Activated CD4-positive, alpha-beta T cell treated with anti-CD3 and anti-CD28 coated beads for 1 hour (primary cell): ENCODE measurements at places on chromosomes 2 and 18.

DNA sequence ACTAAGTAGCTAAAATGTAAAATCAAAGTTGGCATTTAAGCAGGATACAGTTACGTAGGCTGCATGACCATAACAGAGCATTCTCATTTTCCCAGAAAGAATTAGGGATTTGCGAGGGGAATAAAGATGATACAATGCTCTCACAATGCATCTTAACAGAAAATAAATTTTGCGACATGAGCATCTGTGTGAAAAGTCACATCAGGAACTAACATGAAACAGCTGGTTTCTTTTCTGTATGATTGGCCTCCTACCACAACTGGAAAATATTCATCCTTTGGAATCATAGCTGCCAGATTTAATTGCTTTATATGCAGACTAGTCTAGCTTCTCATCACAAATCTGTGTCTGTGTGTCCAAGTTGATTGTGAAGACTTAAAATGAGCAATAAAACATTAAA lies 66.0 kb downstream of the KCTD18 start:
- no peak for DNase-seq

GRCh38 chr2:139836769-139837168 lies 1056.6 kb upstream of the NXPH2 start:
- DNase-seq, result no peak

DNA sequence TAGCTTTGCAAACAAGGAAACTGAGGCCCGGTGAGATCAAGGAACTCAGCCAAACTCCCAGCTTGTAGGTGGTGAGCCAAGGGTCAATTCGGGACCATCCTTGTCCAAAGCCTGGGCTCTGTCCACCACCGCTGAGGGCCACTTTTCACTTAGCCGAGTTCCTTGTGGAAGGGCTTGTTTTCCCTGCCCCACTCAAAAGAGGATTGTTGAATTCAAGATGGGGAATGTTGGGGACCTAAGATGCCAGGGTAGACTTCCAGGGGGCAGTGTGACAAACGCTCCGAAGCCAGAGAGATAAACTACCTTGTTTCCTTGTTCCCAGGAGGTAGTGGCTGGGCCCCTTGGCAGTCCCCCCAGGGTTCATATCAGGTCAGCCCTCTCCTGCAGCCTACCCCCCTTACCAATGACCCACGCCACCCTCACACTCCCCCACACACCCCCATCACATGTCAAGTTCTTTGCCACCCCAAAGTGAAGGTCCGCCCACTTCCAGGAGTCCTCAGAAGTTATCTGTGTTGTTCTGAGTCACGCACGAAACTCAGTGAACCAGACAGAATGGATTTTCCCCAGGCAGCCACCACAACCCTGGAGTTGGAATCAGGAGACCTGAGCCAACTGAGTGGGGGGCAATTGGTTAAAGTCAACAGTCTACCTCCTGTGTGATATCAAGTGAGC lies 10.3 kb upstream of the ATOH8 start:
- no peak for DNase-seq

DNA sequence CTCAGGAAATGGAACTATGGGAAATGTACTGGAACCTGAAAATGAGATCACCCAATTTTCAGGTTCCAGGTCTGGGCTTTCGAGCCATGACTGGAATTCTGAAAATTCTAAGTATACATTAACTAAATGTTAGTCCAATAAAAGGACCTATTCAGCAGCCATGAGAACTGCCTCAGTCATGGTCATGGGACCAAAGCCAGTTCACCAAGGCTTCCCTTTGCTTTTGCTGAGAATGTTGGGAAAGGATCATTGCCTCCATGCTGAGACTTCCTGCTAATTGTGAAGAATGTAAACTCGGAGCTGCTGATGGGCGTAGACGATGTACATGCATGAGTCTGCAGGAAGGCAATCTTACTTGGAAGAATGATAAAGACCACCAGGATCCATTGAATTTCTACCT lies 624.4 kb upstream of the SOX11 start:
- DNase-seq, result no peak

GRCh38 chr2:219500135-219500534 lies 1.4 kb downstream of the GMPPA start:
- no peak for DNase-seq

- no peak for DNase-seq
These were observed 10.6 kb downstream of the GFPT1 start for GRCh38 chr2:69376403-69376802.

DNA sequence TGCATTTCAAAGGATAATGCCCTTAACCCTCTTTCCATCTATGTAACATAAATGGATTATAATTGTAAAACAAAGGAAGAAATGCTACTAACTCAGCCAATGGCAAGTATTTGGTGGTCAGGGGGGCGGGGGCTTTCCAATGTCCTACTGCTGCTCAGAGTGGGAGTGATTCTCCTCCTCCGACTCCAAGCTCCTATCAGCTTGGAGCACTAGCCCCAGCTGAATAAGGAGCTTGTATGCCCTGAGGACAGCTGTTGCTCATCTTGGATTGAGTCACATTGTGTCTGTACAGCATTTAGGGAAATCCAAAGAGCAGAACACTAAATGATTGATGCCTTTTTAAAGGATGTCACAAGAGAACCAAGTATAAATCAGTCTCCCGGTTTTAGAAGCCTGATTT lies 105.6 kb upstream of the ZNF521 start:
- DNase-seq, result no peak

- DNase-seq, result no peak
These were observed 266.8 kb downstream of the ALPK2 start for GRCh38 chr18:58362027-58362575.

- no peak for DNase-seq
These were observed 86.8 kb upstream of the UXS1 start for GRCh38 chr2:106280722-106281446.

- DNase-seq, result no peak
These were observed 35.8 kb upstream of the GRB14 start for GRCh38 chr2:164657129-164657528.
